Posterior vena cava (tissue), 2 donors: ENCODE measurements at places on chromosomes 12 and 14. TPM values are rescaled to one million over a fixed set of nuclear protein-coding genes. Genes with fewer than 3 reads are reported as not detected.
A peak's percentile ranks its signal among the peaks of the same experiment; 100 is the strongest.

Gene RERG
- 98.8 TPM for total RNA-seq

DNA sequence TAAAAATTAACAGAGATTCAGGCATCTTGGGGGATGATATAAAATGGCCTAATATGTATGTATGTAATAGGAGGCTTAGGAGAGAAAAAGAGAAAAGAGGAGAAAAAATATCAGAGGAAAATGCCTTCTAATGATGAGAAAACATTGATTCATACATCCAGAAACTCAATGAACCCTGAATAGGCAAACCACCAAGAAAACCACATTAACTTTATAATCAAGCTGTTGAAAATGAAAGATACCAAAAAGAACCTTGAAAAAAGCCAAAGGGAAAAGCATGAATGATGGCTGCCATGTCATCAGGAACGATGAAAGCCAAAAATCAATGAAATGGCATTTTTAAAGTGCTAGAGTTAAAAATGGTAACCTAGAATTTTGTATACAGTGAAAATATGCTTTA lies 180.2 kb downstream of the EPS8 start:
- no peak for DNase-seq

- DNase-seq, result no peak
Observed at GRCh38 chr12:72074065-72074464, 135.4 kb downstream of the TPH2 start.

DNA sequence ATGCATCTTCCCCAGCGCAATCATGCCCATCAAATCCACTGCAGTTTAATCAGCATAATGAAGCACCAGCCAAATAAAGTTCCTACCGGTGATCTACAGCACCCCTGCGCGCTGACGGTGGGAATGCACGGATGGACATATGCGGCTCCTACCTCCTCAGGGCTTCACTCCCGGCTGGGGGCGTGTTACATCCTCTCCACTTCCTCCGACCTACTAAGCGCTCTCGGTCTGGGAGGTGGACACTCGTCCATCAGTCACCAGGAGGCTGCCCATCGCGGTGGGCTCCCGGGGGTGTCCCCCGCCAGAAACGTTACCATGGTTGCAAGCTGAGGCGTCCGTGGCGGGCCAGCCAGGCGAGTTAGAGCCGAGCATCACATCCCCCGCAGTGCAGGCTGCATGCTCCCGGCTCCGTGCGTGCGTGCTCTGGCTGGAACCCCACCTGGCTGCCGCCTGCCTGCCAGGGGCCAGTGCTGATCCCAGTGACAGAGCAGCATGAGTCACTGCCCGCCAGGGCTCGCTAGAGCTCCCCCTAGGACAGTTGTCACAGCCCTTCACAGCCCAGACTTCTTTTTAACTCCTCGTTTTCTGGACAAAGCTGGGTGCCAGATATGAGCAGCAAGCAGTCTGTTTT lies 73.0 kb downstream of the CIT start:
- DNase-seq, result peak; percentile 85

Gene RILPL2
- 4.8 TPM for total RNA-seq

- DNase-seq, result no peak
Observed at GRCh38 chr12:131345521-131346436, 365.1 kb upstream of the SFSWAP start.

DNA sequence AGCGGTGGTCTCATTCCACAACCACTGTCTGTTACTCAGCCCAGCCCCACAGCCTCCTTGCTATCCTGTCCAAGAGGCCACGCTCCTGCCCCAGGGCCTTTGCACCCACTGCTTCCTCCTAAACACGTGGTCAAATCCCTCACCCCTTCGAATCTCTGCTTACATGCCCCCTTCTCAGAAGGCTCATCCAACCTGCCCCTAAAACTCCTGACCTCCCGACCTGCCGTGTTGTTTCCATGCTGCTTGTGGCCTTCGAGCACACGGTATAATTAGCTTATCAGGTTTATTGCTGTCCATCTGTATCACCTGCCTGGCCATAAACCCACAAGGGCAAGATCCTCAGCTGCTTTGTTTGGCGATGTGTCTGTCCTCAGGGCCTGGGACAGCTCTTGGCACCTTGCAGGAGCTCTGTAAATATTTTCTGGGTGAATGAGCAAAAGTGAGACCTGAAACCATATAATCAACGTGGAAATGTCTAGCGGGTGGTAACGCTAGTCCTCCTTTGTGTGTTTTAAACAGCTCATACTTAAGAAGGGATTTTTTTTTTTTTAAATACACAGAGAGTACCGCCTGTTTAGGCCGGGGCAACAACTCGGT lies 36.0 kb downstream of the SCARB1 start:
- no peak for DNase-seq

DNA sequence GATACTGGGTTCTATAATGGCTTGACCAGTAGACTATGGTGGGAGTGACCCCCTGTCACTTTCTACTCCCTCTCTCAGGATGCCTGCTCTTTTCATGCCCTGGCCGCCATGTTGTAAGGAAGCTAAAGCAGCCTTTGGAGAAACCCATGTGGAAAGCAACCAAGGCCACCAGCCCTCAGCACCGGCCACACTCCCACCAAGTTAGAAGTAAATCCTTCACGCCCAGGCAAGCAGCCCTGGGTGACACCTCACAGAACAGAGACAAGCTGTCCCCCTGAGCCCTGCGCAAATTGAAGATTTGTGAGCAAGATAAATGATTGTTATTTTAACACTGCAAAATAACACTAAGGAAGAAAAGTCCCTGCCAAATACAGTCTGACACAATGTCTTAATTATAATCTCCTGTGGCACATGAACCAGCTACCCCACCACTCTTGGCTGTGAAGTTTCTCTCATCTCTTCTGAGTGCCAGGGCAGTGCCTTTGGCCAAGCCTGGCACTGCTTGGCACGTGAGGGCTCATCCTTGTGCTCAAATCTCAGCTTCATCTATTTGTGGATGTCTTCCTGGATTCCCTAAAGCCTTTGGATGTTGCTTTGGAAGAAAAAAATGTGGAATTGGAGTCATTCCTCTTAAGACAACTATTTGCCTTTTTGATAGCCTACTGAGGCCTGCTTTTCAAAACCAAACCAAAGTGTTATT lies 39.2 kb upstream of the PIWIL1 start:
- DNase-seq, result peak; percentile 76

Gene RIMBP2
- total RNA-seq, result 1.3 TPM

Gene CD69
- 5.0 TPM for total RNA-seq

Gene C1QL4
- total RNA-seq, result not detected

GRCh38 chr14:75646762-75647161 lies 13.9 kb downstream of the ERG28 start:
- DNase-seq, result no peak

DNA sequence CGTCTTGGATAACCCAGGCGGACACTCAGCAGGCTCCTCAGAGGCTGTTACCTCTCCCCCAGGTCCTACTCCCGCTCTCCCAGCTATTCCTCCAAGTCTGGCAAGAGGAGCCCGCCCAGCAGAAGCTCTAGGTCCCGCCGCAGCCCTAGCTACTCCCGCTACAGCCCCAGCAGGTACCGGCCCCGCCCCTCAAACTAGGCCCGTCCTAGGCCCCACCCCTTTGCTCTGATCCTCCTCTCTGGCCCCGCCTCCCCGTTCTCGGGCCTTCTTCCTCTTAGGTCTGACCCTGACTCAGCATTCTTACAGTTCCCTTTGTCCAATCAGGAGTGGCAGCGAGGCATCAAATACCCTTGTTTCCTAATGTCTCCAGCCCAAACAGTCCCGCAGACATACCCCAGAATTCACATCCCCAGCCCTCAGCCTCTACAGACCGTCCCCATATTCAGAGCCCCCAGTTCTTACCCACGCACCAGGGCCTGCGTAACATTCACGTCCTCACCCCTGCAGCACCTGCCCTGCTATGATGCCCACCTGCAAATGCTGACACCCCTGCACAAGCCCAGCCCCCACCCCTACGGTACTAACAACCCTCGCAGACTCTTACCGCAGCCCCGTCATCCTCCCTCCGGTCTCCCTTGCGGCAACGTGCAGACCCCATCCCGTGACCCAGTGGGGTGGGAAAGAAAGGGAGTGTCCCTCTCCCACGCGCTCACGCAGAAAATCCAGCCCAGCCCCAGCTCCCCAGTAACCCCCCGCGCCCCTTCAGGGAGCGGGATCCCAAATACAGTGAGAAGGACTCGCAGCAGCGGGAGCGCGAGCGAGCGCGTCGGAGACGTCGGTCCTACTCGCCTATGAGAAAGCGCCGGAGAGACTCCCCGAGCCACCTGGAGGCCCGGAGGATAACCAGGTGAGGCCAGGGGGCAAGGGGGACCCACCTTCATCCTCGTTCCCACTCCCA lies 25.0 kb upstream of the HSPB8 start:
- DNase-seq, result peak; percentile 89

DNA sequence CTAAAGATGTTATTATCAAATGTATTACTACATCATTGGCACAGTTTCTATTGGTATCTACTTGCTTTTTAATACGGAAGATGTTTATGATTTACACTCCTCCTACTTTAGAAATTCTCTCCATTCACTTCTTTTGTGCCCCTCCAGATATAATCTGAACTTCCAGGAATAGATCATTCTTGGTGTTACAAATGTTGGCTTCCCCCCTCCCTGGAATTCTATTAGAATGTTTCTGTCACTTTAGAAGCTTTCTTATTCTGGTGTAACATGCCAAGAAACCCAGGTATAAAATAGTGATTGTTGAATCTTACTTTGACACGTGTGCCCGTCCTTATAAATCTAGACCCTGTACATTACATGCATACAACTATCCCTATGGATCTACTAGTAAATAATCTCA lies 1.2 kb upstream of the WDR20 start:
- no peak for DNase-seq

DNA sequence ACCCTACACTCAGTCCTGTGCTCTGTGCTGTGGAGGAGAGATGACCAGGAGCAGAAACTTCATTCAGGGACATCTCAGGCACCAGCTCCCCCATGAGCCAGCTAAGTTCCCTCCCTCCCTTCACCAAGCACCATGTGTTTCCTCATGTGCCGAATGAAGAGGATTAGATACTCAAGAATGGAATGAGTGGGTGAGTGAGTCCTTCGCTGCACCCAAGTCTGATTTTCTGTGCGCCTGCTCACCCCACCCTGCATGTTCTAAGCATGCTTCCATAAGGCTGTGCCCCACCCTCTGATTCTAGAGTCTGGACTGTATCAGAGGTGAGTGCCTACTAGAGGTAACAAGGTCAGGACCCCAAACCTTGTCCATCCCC lies 12.1 kb downstream of the SERPINA5 start:
- DNase-seq, result peak; percentile 44

GRCh38 chr14:90805662-90806540 lies 10.3 kb downstream of the TTC7B start:
- peak; percentile 88 for DNase-seq

DNA sequence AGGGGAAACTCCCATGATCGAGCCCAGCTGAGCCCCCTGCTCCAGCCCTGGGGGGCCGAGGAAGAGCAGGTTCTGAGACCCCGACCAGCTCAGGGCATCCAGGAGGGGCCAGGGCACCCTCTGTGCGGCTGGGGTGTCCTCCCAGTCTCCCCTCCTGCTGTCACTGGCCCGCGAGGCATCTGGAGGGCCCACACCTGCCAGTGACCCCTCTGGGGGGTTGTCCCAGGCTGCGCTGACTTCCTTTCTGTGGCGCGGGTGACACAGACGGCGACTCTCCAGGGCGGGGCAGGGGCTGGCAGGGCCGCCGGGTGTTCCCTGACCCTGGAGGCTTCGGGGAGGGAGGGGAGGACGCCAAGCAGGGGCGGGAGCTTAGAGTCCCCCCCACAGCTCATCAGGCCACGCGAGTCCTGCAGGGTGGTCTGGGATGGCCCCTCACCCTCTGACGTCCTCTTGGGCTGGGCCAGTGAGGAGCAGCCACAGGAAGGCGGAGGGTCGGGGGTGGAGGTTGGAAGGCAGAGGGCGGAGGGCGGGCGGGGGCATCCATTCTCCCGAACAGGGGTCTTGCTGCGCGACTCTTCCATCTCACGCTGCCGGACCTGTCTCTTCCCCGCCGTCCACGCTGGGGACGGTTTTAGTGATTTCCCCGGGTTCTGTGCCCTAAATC lies 38.6 kb upstream of the FBRSL1 start:
- peak; percentile 74 for DNase-seq

DNA sequence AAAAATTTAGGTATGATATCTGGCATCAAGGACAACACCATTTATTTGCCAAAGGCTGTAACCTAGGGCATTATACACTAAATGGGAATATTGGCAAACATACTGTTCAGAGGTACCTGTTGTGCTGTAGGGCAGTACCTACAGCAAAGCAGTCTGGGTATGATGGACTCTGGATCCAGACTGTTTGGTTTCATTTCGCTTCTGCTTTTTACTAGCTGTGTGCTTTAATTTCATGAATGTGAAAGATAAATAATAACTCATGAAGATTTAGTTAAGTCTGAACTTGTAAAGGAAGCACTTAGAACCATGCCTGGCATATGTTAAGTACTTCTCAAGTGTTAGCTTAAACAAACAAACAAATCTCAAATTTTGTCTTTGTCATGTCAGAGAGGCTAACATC lies 17.7 kb upstream of the SLC38A2 start:
- DNase-seq, result no peak

DNA sequence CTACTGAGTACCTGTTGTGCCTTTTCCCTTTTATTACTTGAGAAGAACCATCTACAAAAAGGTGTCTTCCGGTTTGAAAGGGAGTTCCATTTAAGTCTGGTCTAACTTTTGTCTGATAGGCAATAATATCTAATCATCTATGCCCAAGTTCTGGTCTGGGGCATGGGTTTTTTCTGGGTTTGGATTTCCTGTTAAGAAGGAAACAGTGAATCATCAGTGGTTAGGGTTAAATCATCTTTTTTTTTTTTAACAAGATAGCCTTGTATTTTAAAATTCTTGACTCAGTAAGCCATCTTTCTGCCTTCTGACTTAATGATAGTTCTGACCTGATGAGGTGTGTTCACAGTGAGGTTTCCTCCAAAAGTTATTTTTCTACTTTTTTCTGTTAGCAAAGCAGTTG lies 29.3 kb upstream of the CPNE8 start:
- no peak for DNase-seq

- DNase-seq, result no peak
Observed at GRCh38 chr14:23173031-23173430, 10.4 kb downstream of the SLC7A8 start.

DNA sequence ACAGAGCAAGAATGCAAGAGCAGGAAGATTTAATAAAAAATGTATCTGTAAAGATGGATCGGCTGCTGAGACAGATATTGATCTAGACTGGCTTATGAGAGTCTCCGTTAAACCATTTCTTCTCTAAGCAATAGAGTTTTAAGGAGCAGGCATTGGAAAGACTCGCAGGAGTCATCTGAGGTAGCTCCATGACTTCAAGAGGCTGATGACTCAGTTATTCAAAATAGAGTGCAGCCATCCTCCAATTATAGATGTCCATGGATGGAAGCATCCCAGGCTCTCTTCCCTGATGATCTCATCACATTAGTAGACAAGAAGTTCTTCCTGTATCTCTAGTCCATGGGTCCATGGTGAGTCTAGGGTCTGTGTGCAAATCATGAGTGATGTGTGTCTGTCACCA lies 638.3 kb upstream of the TMEM132C start:
- no peak for DNase-seq

GRCh38 chr12:30462249-30462648 lies 233.4 kb downstream of the IPO8 start:
- DNase-seq, result no peak

DNA sequence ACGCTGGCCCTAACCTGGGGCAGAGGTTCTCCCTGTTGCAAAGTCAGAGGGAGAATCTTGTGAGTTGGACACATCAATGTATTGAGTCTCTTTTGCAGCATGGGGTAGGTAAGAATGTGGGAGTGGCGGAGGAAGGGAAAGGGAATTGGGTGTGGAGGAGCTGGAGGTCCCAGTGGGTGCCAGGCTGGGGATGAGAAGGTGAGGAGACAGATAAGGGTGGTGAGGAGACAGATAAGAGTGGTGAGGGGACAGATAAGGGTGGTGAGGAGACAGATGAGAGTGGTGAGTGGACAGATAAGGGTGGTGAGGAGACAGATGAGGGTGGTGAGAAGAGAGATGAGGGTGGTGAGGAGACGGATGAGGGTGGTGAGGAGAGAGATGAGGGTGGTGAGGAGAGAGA lies 72.9 kb upstream of the SFSWAP start:
- no peak for DNase-seq

- DNase-seq, result no peak
Observed at GRCh38 chr14:88599761-88600439, 37.1 kb downstream of the ZC3H14 start.
